Activated naive CD4-positive, alpha-beta T cell treated with anti-CD3 and anti-CD28 coated beads for 36 hours (primary cell): ENCODE measurements at places on chromosomes 16 and 17. TPM values are rescaled to one million over a fixed set of nuclear protein-coding genes. Genes with fewer than 3 reads are reported as not detected.

The TCAP gene
- total RNA-seq, result 0.74 TPM

- DNase-seq, result no peak
These were observed 20.5 kb upstream of the MTMR4 start for GRCh38 chr17:58534901-58535421.

DNA sequence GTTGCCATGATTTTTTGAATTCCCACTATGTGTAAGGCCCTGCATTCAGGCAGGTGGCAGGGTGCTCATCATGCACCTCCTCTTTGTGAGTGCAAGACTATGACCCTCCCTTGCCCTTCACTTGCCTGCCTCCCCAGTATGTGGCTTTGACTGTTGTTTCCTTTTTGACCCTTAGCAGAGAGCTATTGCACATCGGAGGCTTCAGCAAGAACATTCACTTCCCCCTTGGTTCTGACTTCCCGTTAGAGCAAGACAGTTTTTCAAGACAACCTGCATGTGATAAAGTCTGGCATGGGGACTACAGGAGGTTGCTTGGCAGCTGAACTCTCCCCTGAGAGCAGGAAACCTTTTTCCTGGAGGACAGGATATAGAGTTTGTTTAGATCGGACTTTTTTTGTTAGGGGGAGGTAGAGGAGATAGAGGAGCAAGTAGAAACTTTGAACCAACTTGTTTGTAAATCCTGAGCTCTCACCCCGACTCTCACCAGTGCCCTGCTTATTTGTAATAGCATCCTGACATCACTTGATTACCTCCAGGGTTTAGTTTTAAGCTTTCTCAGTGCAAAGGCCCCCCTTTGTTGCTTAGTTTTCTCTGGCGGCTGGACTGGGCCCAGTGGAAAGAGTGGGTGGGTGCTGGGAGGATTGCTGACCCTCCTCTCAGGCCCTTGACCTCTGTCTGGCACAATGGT is 34.3 kb downstream of the LIMD2 start:
- DNase-seq, result no peak

GRCh38 chr17:80145076-80146075 is 1.6 kb downstream of the EIF4A3 start:
- DNase-seq, result peak; percentile 22

The TSPOAP1 gene
- 20.0 TPM for total RNA-seq

The HOXB4 gene
- 2.3 TPM for total RNA-seq

The ABCC3 gene
- not detected for total RNA-seq

DNA sequence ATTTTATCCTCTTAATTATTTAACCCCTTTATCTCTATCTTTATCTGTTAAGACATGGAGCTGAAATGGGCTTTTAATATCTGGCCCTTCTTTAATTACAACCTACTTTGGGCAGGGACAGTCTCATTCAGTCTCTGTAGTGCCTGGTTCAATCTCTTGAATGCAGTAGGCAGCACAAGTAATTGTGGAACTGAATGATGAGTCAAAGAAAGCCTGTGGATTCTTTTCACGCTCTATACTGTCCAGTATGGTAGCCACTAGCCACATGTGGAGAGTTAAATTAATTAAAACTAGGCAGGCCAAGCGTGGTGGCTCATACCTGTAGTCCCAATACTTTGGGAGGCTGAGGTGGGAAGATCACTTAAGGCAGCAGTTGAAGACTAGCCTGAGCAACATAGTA is 9.3 kb downstream of the BPTF start:
- DNase-seq, result no peak

DNA sequence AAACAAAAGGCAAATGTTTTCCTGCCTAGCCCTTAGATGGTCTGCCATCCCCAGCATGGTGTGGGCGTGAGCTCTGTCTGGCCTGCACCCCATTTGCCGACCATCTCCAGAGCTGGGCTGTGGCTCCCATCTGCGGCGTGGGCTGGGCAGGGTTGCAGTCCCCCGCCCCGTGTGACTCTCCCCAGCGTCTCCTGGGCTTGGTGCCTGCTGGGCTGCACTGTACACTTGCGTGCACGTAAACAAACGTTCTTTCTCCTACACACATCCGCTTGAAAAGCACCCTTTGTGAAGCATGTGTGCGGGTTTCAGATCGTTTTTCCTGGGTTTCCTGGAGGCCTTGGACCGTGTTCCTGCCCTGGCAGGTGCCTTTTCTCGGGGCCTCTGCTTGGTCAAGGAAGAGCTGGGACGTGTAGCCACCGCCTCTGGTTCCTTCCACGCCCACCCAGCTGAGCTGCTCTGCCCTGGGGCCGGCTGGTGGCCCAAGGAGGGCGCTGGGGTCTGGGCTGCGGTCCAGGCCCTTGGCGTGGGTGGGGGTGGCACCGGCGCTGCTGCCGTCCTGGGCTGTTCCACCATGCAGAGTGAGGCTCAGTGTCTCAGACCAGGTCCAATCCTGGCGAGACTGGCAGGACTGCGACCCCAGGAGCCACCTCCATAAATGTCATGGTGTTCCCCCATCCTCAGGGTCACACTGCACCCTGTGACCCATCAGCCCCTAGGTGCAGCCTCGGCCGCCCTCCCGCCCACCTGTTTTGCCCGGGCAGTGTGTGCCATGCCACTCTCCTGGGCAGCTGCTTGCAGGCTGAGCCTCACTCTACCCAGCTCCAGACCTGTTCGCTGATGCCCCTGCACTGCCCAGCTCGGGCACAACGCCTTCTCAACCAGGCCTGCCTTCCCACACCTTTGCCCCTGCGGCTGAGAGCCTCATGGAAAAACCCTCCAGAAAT is 9.9 kb upstream of the BAIAP3 start:
- no peak for DNase-seq

GRCh38 chr16:3774156-3774767 is 56.9 kb upstream of the TRAP1 start:
- no peak for DNase-seq

DNA sequence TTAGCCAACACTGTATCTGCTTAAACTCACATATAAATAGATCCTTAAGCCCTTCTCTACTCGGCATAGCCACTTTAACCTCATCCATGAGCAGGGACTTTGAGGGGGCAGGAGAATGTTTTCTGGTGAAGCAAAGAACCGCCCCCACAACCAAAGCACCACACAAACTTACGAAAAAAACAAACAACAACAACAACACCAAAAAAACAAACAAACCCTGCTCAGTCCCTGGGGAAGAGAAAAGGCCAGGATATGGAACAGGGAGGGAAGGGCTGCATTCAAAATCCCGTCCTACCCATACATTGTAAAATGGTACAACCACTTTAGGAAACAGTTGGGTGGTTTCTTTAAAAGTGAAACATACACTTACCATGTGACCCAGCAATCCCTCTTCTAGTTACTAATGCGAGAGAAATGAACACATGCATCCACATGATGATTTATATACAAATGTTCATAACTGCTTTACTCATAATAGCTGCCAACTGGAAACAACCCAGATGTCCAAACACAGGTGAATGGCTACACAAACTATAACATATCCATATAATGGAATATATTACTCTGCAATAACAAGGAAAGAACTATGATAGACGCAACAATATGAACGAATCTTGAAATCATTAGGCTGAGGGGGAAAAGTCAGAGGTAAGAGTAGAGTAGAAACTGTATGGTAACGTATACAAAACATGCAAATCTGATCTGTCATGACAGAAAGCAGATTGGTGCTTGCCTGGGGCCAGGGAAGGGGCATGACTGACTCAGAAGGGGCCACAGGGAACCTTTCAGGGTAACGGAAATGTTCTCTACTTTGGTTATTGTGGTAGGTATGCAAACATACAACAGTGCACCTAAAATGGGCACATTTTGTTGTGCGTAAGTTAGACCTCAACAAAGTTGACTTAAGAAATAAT is 37.7 kb upstream of the TOB1 start:
- DNase-seq, result peak; percentile 59

GRCh38 chr17:1712271-1712670 is 2.1 kb upstream of the TLCD2 start:
- DNase-seq, result no peak

GRCh38 chr17:69492410-69493071 is 78.0 kb downstream of the MAP2K6 start:
- no peak for DNase-seq

DNA sequence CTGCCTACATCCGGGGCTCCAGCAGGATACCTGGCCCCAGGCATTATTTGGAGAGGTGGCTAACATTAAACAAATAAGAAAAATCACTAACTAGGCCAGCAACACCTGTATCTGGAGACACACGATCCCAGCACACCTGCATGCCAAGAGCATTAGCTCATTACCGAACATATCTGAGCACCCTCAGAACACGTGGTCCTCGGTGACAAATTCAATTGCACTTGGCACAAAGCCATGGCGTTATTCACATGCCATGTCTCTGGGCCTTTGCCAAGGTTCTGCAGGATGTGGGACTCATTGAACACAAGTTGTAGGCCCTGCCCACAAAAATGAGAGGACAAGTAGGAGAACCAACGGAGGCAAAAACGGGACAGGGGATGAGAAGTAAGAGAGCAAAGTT is 552.3 kb downstream of the TOX3 start:
- DNase-seq, result no peak

DNA sequence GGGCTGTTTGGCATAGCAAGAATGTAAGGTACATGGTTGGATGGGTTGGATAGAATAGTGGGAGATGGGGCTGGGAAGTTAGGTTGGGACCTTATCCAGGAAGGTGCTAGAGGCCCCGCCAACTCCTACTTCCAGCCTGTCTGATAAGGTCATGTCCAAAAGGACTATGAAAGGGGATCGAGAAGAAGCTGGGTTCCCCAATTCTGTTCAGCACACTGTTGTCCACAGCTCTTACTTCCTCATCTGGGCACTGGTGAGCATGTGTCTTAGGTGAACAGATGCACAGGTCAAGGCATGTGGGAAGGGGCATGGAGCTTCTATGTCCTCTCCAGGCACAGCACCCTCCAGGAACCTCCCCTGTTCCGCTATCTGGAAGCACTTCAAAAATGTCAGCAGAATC is 5.6 kb upstream of the ULK2 start:
- no peak for DNase-seq

The CES3 gene
- total RNA-seq, result 0.55 TPM
